ENCODE measurements at places on chromosomes 5 and 9.

- DNase-seq, result no peak
These were observed 27.1 kb downstream of the ZCCHC10 start for GRCh38 chr5:132999246-132999645.

DNA sequence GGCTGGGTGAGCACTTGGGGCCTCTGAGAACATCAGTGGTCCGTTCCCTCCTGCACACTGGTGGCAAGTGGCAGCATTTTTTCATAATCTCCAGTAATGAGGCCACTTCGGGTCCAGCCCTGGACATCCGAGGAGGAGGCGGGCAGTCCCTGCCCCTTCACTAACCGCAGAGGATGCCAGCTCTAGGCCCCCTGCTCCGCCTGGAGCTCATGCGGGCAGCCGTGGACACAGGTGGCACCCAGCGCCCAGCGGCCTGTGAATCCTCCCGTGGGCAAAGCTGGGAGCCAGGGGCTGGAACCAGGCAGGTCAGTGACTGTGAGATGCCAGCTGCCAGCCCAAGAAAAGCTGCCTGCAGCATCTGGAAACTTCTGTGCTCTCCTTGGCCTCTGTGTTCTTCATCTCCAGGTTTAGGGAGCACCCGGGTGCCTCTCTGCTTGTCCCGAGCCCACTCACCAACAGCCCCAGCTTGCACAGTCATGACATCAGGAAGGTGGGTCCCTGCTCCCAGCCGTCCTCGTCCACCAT, 92.4 kb downstream of the KCNT1 start:
- DNase-seq, result no peak

- no peak for DNase-seq
These were observed 607.3 kb downstream of the PRELID2 start for GRCh38 chr5:145227881-145228280.

DNA sequence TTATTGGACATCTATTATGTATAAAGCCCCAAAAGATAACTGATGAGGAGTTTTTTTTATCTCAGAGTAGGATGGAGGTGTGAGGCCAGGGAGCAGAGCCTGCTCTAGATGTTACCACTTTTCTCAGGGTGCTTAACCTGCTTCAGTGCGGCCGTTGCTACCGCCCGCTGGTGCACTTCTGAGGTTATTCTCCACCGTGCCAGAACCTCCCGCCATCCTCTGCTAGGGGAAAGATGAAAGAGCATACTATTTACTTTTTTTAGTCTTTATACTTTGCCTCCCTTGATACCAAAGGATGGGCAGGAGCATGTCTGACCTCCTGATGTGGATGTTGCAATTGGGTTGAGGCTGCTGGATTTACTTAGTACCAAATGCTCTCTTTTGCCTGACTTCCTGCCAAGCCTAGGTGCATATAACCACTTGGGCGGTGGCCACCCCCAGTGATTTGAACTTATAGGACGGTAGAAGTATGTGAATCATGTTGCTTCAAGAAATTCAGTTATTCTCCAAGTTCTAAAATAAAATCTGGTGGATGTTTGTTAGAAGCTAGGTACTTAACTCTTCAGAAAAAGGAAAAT, 71.1 kb upstream of the HSPB3 start:
- no peak for DNase-seq

GRCh38 chr5:33905381-33905780, 13.6 kb upstream of the ADAMTS12 start:
- DNase-seq, result no peak

GRCh38 chr5:147481874-147482705, 27.8 kb downstream of the DPYSL3 start:
- DNase-seq, result no peak

- DNase-seq, result no peak
These were observed 33.7 kb downstream of the ADAMTS2 start for GRCh38 chr5:179311581-179311980.

- DNase-seq, result no peak
These were observed 259.9 kb upstream of the RASA1 start for GRCh38 chr5:87007737-87008136.

DNA sequence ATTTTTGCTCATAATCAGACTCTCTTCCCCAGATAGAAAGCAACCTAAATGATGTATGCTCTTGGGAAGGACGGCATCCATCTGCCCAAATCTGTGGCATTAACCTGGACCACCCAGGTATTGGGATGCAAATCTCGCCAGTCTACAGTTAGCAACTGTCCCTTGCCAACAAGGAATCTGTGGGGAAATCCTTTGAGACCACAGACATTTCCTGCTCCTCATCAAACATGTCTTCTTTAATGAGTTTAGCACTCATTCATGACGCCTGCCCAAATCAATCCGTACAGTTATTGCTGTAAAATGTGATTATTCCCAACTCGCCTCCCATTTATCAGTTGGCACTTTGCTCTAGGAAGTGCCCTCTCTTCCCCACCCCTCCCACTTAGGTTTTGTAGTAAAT, 7.8 kb downstream of the ROR2 start:
- no peak for DNase-seq

- DNase-seq, result no peak
These were observed 175.5 kb upstream of the SV2C start for GRCh38 chr5:75907651-75908050.

DNA sequence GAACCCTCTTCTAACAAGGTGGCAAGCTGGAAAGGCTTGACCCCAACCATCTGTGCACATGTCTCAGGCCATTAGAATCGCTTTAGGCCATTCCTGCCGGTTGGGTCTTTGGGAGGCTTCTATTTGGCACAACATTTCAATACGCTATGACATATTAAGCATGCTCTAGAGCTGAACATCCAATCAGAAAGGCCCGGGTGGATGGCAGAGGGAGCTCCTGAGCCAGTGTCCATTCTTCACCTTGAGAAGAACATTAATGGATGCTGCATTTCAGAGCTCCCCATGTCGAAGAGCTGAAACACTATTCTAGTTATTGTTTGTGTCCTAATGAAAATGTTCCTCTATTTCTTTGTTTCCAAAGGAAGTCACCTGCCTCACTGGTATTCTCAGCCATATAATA, 12.8 kb downstream of the SPATA9 start:
- no peak for DNase-seq

GRCh38 chr9:136312436-136312835, 8.5 kb upstream of the CCDC187 start:
- peak; percentile 22 for DNase-seq

DNA sequence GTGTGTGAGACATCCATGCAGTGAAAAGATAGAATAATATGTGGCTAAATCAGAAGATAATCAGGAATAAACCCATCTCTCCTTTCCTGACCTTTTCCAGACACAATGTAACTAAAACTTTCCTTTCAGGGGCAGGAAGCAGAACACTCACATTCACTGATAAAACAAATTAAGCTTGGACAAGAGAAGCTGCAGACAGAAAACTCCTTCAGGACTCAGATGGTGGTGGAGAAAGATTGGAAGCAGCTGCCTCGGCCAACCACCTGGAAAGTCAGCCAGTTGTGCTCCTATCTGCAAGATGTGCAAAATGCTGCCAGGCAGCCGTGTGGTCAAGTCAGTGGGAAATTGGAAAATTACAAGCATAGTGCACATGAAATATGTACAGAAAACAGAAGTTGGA, 26.9 kb downstream of the RASEF start:
- no peak for DNase-seq

- DNase-seq, result no peak
These were observed 1.5 kb downstream of the SPAAR start for GRCh38 chr9:35910613-35911359.

GRCh38 chr9:75889977-75890471, 449 bp upstream of the PCSK5 start:
- no peak for DNase-seq

DNA sequence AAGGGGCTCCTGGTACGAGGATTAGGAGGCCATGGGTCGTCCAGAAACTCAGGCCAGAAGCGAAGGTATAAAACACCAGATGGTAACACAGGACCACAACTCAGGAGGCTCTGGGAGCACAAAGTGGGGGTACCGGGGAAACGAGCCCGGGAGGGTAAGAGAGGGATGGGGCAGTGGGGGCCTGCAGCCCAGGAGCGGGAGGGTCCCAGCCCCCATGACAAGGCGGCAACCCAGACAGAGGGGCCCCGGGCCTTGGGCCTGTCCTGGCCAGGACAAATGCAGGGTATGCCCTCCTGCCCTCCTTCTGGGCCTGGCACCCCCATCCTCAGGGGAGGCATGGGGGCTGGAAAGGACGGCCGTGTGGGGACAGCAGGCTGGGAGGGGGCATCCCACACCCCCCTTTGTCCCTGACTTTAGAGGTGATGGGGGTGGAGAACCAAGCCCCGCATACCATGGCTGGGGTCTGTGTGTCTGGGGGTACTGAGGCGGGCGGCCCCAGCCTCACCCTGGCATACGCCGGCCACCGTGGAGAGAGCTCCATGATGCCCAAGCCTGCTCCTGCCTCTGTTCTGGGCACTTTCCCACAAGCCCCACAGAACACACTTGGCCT, 47.0 kb upstream of the EXOC3 start:
- no peak for DNase-seq

DNA sequence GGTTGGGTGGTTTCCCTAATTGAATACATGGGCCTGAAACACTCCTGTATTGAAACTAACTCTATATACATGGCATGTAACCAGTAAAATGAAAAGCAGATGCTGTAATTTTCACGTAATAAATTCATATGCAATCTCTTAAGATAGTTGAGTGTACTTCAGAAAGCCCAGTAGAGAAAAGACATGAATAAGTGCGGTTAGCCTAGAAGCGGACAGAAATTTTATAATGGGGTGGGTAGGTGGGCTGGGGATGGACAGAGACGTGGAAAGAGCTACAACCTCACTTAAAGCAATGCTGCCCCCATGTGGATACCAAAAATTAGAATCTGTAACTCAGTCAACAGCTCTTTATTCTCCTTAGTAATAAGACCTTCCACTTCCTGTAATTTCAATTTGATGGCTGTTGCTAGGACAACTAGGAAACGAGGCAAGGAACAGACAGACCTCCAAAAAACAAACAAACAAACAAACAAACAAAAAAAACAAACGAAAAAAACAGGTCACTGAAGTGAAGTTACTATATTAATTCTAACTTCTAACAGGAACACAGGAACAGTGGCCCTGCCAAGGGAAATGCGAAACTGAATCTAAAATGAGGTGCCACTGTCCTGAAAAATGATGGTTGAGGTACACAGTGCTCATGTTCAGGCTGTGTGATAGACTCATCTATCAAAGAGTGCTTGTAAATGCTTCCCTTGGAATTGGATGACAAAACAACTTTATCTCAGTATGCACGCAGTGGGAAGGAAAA, 103.4 kb upstream of the GNA14 start:
- no peak for DNase-seq

- no peak for DNase-seq
These were observed 52.4 kb downstream of the FAM170A start for GRCh38 chr5:119681734-119682133.

DNA sequence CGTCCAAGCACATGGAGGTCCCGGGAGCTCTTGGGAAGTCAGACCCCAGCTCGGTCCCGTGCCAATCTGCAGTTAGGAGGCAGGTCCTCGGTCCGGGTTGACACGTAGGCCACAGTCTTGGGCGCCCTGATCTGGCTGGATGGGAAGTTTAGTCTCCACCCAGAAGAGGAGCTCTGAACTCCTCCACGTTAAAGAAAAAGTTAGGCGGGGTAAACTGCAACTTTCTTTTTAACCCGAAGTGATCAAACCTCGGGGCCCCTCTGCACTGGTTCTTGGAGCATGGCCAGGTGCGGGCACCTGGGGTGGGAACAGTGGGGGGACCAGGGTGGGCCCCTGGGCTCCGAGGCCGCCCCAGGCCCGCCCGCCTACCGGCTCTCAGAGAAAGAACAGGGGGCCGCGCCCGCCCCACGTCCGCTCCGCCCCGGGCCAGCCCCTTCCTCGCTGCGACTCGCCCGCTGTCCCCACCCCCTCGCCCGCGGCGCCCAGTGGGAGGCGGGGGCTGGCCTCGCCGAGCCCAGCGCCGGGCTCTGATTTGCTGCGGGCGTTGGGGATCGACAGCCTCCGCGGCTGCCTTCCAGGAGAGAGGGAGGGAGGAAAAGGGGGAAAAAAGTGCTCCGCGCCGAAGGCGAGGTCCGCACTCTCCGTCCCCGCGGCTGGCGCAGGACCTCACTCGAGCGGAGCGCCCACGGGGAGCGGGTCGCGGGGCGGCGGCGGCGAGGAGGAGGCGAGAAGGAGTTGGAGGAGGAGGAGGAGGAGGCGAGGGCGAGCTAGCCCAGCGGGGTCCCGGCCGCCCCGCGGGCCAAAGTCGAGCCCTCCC, at the start of gene COL5A1:
TSS of gene COL5A1 (plus strand) at position 631 of the 817 bp plus-strand sequence. CDS start 385 bp downstream, outside the sequence.
- no peak for DNase-seq

DNA sequence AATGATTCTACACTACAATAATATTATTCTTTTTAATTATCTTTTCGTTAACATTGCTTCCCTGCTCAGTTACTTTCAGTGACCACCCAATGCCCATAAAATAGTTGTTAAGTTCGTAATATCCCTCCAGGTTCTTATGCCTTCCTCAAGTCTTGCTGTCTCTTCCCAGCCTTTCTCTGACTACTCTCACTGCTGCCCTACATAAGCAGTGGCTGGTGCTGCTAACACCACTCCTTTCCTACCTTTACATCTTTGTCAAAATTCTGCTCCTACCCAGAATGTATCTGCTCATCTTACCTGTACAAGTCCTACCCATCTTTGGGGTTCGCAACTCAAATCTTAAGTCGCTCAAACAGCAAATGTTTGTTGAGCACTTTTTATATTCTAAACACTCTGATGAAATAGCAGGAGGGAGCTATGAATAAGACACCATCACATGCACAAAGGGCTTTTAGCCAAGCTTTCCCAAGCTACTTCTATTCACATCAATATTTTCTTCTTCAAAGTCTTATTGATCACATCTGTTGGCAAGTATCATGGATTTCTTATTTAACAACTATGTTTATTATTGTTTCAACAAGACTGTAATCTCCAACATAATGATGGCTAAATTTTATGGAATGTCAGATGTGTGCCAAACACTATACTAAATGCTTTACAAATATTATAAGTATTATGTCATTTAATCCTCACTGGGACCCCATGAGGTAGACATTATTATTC, 29.5 kb downstream of the SLC25A46 start:
- DNase-seq, result no peak

- no peak for DNase-seq
These were observed 43.8 kb downstream of the AOPEP start for GRCh38 chr9:94770334-94770733.

DNA sequence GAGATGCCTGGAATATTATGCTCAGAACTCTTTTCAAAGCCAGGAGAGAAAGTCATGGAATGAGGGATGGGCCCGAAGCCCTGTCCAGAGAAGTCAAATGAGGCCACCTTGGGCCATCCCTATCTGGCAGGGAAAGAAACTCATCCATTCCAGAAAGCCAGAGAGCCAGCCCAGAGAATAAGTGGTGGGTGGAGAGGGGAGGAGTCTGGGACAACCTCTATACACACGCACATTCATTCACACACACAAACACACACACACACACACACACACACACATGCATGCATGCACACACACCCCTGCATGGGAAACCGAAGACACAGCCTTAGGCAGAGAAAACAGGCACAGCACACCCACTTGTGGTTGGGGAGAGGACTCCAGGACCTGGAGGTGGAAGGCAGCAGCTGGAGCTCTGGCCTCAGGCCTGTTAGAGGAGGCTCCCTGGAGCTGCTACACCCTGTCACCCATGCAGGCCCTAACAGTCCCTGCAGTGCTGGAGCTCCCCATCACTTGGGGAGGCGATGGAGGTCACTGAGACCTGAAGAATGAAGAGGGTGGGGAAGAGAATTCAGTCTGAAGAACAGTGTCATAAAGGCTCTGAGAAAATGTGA, 38.0 kb downstream of the TGFBI start:
- DNase-seq, result no peak

GRCh38 chr9:14221558-14221957, 92.4 kb downstream of the NFIB start:
- no peak for DNase-seq
